Activated T-helper 1 cell treated with anti-CD3 and anti-CD28 coated beads, Interleukin-2, amount 50 U/mL, for 16 hours (primary cell): ENCODE measurements at places on chromosomes 7 and 10.

GRCh38 chr7:152860310-152860709 lies 100.8 kb downstream of the ACTR3B start:
- no peak for DNase-seq

- no peak for DNase-seq
These were observed 25.8 kb downstream of the AKR1E2 start for GRCh38 chr10:4851846-4852245.

DNA sequence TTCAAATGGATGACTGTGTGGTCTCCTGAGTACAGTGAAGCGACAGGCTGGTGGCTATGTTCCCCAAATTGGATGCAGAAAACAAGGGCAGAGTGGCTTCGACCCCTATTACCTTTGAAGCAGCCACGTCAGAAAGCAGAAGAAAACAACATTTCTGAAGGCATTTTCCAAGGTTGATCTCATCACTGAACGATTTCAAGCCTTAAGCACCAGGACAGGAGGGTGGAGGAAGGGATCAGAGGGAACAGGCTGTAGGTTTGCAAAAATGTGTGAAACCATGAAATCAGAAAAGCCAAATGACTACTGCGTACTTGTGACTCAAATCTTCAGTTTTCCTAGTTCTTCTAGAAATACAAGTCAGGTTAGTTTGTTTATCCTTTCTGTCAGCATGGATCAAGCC lies 181.0 kb upstream of the TMEM106B start:
- DNase-seq: no peak

GRCh38 chr7:2000153-2000687 lies 232.5 kb downstream of the MAD1L1 start:
- DNase-seq: no peak

- DNase-seq: no peak
These were observed 9.9 kb downstream of the STARD3NL start for GRCh38 chr7:38187794-38188440.

GRCh38 chr10:121556918-121557573 lies 41.2 kb downstream of the FGFR2 start:
- no peak for DNase-seq

DNA sequence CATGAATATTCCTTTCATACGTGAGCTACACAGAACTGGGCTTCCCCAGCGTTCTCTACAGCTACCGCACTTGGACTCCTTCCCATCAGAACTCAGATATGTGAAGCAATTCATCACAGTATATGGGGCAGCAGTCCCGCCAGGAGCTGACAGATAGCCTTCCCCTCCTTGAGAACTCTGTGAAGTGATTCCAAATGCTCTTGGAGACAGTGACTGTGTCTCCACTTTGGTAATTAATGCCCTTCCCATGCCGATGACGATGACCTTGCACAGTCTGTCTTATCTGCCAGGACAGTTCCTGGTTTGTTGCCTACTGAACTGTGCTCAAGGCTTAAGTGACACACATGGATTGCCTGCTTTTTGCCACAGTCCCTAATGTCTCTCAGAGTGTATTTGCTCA lies 75.0 kb upstream of the AFAP1L2 start:
- DNase-seq: no peak
